ENCODE measurements at places on chromosomes 3 and 15.

- DNase-seq = peak; percentile 0
Observed at GRCh38 chr3:166304584-166304983, 467.4 kb upstream of the BCHE start.

- no peak for DNase-seq
Observed at GRCh38 chr3:1448443-1448842, 355.6 kb downstream of the CNTN6 start.

DNA sequence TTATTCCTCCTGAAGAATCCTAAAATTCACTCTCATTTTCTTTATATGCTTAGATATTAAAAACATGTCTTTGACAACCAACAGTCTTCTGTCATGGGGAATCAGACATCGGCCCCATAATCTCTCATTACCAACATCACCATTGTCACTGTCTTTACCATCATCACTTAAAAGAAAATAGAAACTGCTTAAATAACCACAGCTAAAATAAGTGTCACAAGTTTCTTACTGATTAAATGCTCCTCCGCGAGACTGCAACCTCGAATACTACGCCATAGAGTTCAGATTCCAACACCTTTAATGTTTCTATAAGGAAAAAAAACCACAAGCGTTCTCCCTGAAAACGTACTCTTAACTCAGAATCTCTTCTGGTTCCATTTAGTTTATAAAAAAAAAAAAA, 977.5 kb upstream of the CFAP20DC start:
- DNase-seq = no peak

- no peak for DNase-seq
Observed at GRCh38 chr3:31373681-31374080, 159.0 kb upstream of the STT3B start.

DNA sequence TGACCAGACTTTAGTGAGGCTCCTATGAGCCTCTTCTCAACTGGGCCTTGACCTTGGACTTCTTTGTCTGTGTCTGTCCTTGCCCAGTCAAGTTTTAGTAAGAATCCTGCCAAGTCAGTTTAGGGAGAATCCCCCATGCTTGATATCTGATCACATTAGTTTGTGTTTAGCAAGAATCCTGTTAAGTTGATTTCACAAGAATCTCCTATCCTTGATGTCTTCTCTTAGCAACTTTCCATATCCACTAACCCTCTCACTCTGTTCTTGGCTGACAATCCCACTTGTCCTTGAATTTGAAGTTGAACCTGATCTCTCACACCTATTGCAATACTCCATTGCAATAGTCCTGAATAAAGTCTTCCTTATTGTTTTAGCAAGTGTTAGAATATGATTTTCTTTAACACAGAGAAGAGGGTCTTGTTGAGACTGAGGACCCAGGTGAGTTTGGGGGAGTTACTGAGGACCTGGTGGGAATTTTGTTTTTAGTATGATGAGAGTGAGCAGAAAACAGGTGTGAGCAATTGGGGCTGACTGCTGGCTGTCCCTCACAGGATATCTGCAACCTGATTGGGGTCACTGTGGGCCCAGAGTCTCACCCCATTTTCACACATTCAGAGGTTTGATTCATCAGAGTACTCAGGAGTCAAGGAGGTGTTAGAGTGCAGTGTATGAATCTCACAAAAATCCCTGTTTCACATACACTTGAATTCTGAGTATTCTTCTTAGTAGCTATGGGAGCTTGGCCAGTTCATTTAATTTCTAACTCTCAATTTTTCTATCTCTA, 39.9 kb upstream of the TNFAIP8L3 start:
- DNase-seq = no peak

DNA sequence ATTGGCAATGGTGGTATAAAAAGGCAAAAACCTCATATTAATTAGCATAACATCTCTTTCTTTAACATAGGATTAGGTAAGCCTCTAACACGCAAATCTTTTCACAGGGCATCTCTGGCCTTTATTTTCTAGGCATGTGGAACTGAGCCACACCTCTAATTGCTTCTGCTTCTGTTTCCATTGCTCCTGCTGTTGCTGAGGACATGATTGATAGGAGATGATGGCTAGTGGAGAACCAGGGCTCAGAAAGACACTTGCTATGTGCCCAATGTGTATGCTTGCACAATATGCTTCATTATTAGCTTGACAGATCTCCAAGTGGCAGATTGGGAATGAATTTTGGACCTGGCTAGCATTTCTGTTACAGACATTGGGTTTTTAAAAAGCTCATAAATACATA, 114.5 kb downstream of the EPHA3 start:
- DNase-seq = no peak

GRCh38 chr15:70084461-70084860, 13.3 kb downstream of the TLE3 start:
- DNase-seq = no peak

- DNase-seq = no peak
Observed at GRCh38 chr3:130658678-130659077, 88.0 kb downstream of the PIK3R4 start.

GRCh38 chr3:167209011-167209410, 171.1 kb downstream of the ZBBX start:
- DNase-seq = no peak

DNA sequence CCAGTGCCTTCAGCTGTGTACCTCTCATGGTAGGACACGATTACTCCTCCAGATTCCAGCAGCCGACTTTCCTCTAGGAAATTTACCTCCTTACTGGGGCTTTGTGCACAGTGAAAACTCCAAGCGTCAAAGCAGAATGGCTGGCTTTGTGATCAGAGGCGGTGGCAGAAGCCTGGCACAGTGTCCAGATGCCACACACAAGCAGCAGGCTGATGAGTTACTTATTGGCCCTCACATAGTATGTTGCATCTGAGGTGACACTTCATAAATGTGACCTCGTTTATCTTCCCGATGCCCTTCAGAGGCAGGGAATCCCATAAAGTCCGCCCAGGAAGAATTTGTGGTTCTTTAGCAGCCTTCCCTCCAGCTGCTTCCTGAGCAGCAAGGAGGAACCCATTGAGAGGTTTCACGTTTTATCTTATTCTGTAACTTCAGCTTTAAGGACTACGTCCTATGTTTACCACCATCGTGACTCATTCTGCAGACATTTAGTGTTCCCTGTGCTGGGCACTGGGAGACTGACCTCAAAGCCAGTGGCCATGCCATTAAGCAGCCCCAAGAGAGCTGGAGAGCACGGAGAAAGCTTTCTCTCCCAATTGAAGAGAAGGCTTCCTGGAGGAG, 107.1 kb upstream of the C15orf61 start:
- no peak for DNase-seq

DNA sequence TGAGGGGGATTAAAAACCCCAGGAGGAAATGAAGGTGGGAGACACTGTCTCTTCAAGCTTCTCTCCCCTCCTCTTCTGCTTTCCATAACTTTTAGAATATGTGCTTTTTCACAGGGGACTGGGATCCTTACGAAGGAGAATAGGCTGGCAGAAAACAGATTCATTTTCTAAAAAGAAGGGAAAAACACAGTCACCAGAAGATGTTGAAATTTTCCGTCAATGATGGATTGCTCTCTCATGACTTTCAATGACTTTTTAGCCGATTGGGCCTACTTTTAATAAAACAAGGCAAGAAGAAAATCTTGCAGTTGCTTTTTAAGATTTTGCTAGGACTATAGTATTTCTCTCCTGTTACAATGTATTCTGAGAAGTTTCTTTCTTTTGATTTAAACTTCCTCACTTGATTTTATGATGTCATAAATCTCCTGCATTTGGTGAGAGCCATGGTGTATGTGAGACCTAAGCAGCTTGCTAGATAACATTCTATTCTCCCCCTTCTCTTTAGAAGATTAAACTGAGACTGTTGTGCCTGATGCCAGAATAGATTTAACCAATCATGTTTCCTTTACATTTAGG, 241.2 kb downstream of the FEZF2 start:
- no peak for DNase-seq

GRCh38 chr3:89320186-89320585, 212.8 kb downstream of the EPHA3 start:
- DNase-seq = no peak
